ENCODE measurements at places on chromosomes 6 and 20.

- DNase-seq, result no peak
Observed at GRCh38 chr6:12916006-12916405, 199.4 kb downstream of the PHACTR1 start.

- DNase-seq, result no peak
Observed at GRCh38 chr20:6086868-6087267, 33.0 kb upstream of the LRRN4 start.

DNA sequence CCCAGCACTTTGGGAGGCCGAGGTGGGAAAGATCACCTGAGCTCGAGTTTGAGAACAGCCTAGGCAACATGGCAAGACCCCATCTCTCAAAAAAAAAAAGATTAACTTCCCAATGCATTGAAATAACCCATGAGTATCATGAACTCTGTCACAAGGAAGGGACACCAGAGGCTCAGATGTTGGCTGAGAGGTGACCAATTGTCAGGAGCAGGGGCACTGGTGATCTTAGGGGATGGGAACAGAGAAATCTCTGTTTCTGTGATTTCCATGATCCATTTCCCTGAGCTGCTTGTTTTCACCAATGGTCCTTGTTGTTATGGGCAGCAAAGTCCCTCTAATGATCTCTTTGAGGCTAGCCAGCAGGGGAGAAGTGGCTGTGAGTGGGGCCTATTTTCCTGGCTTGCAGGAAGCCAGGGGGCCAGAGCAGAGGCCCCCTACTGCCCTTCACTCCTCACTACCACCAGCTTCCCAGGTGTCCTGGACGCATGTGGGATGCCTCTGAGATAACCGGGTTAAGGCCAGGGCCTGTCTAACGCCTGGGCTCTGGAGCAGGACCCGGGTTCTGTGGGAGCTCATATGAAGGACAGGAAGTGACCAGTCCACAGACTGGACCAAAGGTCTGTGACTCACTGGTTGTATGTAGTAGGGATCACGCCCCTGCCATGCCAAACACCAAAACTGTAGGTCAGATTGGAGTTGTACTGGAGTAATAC is 54.4 kb downstream of the PCNA start:
- DNase-seq, result no peak

- no peak for DNase-seq
Observed at GRCh38 chr6:127124172-127124571, 5.7 kb downstream of the RSPO3 start.

DNA sequence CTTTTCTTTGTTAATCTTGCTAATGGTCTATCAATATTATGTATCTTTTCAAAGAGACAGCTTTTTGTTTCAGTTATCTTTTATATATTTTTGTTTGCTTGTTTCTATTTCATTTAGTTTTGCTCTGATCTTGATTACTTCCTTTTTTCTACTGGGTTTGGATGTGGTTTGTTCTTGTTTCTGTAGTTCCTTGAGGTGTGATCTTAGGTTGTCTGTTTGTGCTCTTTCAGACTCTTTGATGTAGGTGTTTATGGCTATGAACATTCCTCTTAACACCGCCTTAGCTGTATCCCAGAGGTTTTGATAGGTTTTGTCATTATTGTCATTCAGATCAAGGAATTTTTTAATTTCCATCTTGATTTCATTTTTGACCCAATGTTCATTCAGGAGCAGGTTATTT is 26.8 kb upstream of the TNFAIP3 start:
- no peak for DNase-seq

DNA sequence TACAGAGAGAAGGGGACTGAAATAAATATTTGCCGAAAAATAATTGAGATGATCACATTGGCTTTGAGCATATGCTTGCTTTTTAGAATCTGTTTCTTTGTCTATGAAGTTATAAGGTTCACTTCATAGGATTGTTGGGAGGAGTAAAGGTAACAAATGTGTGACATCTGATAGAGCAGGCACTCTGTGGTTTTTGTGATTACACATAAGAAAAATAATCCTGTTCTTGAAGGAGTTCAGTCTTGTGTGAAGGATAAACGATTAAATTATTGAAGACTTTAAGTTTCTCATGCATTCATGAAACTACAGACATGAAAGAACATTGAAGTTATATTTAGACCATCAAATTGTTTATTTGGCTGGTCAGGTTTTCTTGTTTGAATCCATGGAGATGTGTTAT is 45.0 kb downstream of the QKI start:
- no peak for DNase-seq

GRCh38 chr6:44247338-44248302 is 719 bp downstream of the HSP90AB1 start:
- DNase-seq, result no peak
